ENCODE measurements at places on chromosomes 13 and 19. TPM values are rescaled to one million over a fixed set of nuclear protein-coding genes. Genes with fewer than 3 reads are reported as not detected.

GRCh38 chr13:48232420-48233045 lies 473 bp upstream of the ITM2B start:
- peak; percentile 33 for DNase-seq
- H3K4me3 ChIP-seq, result peak overlapping the region; percentile 91
- peaks cover 25% of the 10 kb centered on the region for H3K4me1 ChIP-seq
- no peaks in the 10 kb centered on the region for H3K36me3 ChIP-seq
- no peaks in the 10 kb centered on the region for H3K27me3 ChIP-seq
- no peak overlapping the region for H3K27ac ChIP-seq

GRCh38 chr13:102401766-102402165 lies at the start of gene FGF14:
Gene FGF14, minus strand, starts transcription at chr13:102402048.
- peaks cover 4% of the 10 kb centered on the region for H3K4me1 ChIP-seq
- DNase-seq, result no peak
- no peak within 1 kb of the TSS for H3K27ac ChIP-seq

- no peaks in the 10 kb centered on the region for H3K36me3 ChIP-seq
- DNase-seq, result peak; percentile 1
- H3K4me3 ChIP-seq, result no peak overlapping the region
- no peaks in the 10 kb centered on the region for H3K27me3 ChIP-seq
These were observed 484.2 kb upstream of the SLITRK1 start for GRCh38 chr13:84366506-84366905.

The DIRAS1 gene
- polyA plus RNA-seq, result 2.6 TPM

The RAB3A gene
- polyA plus RNA-seq, result 2.0 TPM
